Activated naive CD4-positive, alpha-beta T cell treated with anti-CD3 and anti-CD28 coated beads, Interleukin-2, amount 50 U/mL, for 16 hours (primary cell): ENCODE measurements at places on chromosomes 2 and 18.

- no peak for DNase-seq
Observed at GRCh38 chr2:169258045-169258601, 104.2 kb downstream of the LRP2 start.

- DNase-seq = peak; percentile 83
Observed at GRCh38 chr2:65300761-65301711, 73.4 kb downstream of the ACTR2 start.

- no peak for DNase-seq
Observed at GRCh38 chr18:48004577-48004976, 74.1 kb upstream of the SMAD2 start.

- DNase-seq = no peak
Observed at GRCh38 chr2:180196419-180196977, 189.4 kb upstream of the CWC22 start.

GRCh38 chr2:101032084-101032776 is 30.1 kb downstream of the RPL31 start:
- DNase-seq = no peak

GRCh38 chr2:150620855-150621254 is 133.4 kb upstream of the RND3 start:
- DNase-seq = no peak

DNA sequence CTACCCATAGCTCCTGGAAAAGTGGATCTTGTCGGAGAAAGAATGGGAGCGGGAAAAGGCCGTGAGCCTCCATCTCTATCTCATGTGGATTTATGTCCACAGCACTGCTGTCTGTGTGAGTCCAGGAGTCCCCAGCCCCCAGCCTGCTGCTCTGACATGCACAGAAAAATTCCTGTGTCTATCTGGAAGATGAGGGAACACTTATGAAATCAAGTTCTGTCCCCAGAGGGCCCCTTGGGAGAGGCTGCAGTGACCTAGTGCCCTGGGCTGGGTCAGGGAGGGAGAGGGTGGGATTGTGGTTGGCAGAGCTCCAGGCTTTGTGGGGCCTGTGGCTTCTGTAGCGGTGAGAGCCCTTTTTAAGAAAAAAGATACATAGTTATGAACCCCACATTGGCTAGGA is 37.6 kb downstream of the HJURP start:
- DNase-seq = no peak

DNA sequence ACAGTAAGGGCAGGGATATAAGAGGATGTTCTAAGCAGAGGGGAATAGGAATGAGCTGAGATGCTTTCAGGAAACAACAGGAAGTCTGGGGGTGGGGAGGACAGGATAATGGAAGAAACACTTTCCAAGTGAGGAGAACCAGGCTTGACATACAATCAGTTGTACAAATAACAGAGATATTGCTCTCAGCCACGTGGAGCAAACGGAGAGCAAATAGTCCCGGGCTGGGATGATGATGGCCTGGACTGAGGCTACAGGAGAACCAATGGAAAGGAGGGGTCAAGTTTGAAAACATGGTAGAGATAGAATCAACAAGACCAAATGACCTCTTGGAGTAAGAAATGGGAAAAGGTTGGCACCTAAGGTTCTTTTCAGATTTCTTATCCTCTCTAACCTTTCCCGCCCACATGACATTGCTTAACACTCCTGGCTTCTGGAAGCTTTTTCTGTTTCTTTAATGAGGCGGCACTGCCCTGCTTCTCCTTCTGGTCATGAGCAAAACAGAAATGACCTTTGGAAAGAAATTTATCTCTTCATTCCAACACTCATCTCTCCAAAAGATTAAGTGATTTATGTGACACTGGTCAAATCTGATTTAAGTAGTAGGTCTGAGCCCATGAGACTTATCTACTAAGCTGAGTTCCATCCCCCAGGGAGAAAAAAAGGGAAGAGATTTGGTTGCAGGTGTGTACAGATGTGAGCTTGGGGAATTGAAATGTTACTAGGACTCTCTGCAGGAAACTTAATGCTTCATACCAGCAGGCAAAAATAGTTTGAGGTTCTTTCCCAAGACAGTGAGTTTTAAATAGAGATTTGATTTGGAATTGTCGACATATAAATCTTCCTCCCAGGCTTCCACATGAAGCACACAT is 442.9 kb upstream of the HNRNPA3 start:
- no peak for DNase-seq

- DNase-seq = no peak
Observed at GRCh38 chr2:105797298-105797819, 52.6 kb downstream of the NCK2 start.

DNA sequence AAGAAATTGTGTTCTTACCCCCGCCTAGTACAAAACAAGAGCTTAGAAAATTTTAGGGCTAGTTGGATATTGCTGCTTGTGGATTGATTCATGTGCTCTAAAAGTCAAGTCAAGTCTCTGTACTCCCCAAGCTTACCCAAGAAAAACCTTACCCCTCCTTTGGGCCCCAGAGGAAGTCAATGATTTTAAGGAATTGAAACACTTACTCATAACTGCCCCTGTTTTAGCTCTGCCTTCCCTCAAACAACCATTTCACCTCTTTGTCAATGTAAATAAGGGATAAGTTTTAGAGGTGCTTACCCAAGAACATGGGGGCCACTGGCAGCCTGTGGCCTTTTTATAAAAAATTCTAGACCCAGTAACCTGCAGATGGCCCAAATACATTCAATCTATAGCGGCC is 136.6 kb upstream of the RMP24 start:
- no peak for DNase-seq

DNA sequence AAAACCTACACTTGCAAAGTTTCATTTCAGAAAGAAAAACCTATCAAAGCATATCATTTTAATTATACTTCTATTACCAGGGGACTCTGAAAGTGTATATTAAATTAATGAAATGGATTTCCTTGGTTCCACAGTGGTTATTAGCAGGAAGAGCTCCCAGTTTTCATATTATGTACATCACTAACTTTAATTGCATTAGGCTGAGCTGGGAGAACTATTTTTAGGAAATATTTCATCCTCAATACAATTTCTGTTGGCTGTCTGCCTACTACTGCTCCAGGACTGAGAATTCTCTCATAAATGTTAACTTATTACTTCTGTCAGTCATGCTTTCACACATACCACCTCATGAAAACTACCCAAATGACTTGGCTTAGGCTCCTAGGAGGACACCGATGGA is 301.4 kb downstream of the CMPK2 start:
- no peak for DNase-seq

GRCh38 chr18:21452796-21453510 is 147.6 kb downstream of the ESCO1 start:
- DNase-seq = no peak

GRCh38 chr2:151882786-151883445 is 54.7 kb upstream of the ARL5A start:
- no peak for DNase-seq

GRCh38 chr2:20957788-20958525 is 85.9 kb downstream of the APOB start:
- no peak for DNase-seq

- no peak for DNase-seq
Observed at GRCh38 chr2:127592761-127593227, 53.2 kb upstream of the GPR17 start.

DNA sequence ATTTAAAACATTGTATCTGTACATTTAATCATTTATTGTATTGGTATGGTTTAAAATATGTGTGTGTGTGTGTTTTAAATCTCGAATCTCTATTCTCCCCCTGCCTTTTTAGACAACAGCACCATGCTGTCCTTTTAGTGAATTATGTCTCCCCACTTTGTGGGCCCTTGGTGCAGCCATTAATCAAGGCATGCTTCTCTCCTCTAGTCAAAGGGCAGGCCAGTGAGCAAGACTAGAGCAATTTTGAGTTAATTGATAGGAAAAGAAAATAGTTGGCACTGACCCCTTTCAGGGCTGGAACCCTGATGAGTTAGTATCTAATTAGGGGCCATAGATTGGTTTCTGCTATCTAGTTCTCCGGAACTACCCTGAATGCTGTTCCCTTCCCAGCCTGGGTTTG is 111.0 kb downstream of the MAIP1 start:
- DNase-seq = no peak

- DNase-seq = peak; percentile 43
Observed at GRCh38 chr2:202034249-202035088, 814 bp downstream of the FZD7 start.

DNA sequence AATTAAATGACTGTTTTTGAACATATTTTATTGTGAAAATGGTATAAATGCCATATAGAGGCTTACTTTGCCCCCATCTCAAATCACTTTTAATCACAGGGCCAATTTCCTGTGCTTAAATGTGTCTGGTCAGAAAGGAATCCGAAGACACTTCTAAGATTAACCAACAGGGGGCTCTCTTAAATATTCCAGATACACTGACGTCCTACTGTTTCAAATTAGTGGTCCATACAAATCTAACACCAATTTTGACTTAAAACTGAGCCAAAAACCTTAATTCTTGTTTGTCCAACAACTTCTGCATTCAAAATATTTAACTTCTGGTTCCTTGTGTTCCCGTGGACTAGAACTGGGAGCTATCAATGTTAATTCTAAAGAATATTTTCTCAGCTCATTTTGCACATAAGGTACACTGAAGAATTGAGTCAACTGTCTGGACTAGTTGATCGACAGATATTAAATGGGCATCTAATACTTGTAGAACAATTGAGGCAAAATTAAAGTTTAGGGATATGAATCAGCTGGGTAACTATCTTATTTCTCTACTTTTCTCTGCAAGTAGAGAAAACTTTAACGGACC is 557.5 kb downstream of the ARHGAP15 start:
- no peak for DNase-seq

GRCh38 chr2:637406-637776 is 39.8 kb downstream of the TMEM18 start:
- no peak for DNase-seq

- no peak for DNase-seq
Observed at GRCh38 chr2:64025741-64026140, 6.5 kb upstream of the VPS54 start.

GRCh38 chr18:56233595-56233994 is 404.8 kb downstream of the TXNL1 start:
- no peak for DNase-seq

DNA sequence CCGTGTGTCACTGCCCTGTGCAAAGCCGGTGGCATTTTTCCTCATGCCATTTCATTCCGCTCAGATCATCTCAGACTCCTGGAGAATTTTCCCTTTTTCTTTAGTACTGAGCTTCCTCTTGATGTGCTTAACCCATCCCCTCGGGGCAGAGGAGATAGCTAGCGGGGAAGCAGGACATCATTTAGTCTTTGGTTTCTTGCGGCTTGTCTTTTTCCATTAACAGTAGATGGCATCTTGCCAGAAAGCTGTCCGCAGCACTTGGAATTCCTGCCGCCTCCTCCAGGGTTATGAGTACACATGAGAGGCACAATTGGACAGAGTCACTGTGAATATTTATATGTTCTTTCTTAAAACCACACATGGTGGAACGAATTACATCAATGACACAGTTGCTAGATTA is 226.6 kb downstream of the ALPK2 start:
- no peak for DNase-seq

GRCh38 chr2:238820916-238821315 is 27.0 kb upstream of the TWIST2 start:
- no peak for DNase-seq

- DNase-seq = no peak
Observed at GRCh38 chr18:78757014-78757413, 222.6 kb upstream of the SALL3 start.

GRCh38 chr2:29420999-29421782 is 306.0 kb downstream of the CLIP4 start:
- DNase-seq = no peak

- DNase-seq = no peak
Observed at GRCh38 chr2:30641765-30642345, 165.4 kb downstream of the CAPN13 start.

- DNase-seq = no peak
Observed at GRCh38 chr18:61731693-61732376, 161.0 kb downstream of the RNF152 start.

- DNase-seq = no peak
Observed at GRCh38 chr2:25285265-25286024, 56.3 kb downstream of the DNMT3A start.

DNA sequence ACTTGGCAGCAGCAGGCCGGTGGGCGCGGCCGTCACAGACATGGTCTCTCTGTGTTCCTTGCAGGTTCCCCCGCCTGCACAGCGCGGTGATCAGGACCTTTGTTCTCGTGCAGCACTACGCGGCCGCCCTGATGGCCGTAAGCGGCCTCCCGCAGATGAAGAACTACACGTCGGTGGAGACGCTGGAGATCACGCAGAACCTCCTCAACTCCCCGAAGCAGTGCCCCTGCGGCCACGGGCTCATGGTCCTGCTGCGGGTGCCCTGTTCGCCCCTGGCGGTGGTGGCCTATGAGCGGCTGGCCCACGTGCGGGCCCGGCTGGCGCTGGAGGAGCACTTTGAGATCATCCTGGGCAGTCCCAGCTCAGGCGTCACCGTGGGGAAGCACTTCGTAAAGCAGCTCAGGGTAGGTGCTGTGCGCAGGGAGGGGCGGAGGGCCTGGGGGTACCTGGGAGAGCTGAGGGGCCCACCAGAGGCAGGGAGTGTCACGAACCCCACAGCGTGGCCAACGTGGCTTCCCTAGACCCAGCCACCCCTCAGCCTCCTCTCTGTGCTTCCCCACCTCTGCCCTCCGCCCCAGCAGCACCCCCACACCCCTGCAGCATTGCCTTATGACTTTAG is 59.3 kb downstream of the NTSR2 start:
- no peak for DNase-seq

DNA sequence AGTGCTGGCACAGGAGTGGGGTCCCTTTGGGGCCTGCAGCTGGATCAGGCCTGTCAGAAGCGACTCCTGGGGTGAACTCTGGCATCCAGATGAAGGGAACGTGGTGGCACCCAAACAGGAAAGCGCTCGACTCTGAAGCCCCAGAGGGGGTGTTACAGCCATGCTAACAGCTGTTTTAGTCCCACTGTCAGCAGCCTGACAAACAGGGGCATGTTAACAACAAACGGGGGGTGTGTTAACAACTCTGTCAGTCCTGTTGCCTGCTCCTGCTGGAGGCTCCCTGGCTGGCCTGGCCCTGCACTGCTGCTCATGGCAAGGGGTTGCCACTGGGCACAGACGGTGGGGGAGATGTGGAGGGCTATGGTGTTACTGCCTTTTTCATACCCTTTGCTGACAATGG is 2.6 kb upstream of the RNU2-63P start:
- DNase-seq = no peak

DNA sequence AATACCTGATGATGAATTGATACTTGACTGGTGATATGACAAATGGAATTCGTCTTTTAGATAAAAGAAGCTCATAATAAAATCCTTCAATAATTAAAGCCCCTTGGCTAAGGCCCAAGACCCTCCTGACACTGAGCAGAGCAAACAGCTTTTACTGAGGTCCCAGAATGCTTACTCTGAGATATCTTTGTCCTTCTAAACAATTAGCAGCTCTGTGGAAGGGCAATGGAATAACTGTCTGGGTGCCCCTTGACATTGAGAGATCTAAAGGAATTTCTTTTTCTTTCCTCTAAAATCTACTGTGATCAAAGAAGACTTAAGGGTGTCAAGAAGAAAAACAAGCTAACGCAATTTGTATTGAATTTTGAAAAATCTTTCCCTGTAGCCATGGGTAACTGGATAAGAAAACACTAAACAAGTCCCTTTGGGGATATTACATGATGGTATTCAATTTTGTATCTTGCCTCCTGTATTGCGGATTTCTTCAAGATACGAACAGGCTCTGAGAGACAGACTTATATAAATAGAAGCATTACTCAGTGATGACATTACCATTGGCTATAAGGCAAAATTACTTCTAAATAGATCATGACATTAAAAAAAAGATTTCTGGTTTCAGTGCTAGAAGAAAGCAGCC is 128.8 kb downstream of the MREG start:
- no peak for DNase-seq
